ENCODE measurements at places on chromosomes 7 and 10.
A peak's percentile ranks its signal among the peaks of the same experiment; 100 is the strongest.

GRCh38 chr10:32347363-32348022 lies 535 bp upstream of the EPC1 start:
- H3K27ac ChIP-seq, result peak overlapping the region; percentile 60
- H3K27me3 ChIP-seq, result no peaks in the 10 kb centered on the region
- H3K4me3 ChIP-seq, result peak overlapping the region; percentile 73
- peaks cover 44% of the 10 kb centered on the region for H3K4me1 ChIP-seq
- H3K36me3 ChIP-seq, result peaks cover 45% of the 10 kb centered on the region

GRCh38 chr10:109022417-109023049 lies 900.8 kb downstream of the XPNPEP1 start:
- no peaks in the 10 kb centered on the region for H3K4me1 ChIP-seq
- no peaks in the 10 kb centered on the region for H3K27me3 ChIP-seq
- no peak overlapping the region for H3K4me3 ChIP-seq
- DNase-seq, result no peak
- H3K36me3 ChIP-seq, result no peaks in the 10 kb centered on the region

DNA sequence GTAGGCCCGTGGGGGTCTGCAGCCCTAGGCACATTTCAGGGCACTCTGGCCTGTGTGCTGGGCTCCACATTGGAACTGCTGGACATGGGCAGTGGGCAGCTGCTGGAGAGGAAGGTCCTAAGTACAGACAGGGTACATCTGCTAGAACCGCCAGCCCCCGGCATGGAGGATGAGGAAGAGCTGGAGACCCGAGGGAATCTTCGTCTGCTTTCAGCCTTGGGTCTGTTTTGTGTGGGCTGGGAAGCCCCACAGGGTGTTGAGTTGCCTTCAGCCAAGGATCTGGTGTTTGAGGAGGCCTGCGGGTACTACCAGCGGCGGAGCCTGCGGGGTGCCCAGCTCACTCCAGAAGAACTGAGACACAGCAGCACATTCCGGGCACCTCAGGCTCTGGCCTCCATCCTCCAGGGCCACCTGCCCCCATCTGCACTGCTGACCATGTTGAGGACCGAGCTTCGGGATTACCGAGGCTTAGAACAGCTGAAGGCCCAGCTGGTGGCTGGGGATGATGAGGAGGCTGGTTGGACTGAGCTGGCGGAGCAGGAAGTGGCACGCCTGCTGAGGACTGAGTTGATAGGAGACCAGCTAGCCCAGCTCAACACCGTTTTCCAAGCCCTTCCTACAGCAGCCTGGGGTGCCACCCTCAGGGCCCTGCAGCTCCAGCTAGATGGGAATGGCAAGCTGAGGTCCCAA lies 1.4 kb downstream of the HPS6 start:
- peaks cover 21% of the 10 kb centered on the region for H3K4me1 ChIP-seq
- H3K36me3 ChIP-seq, result peaks cover 9% of the 10 kb centered on the region
- DNase-seq, result no peak
- H3K4me3 ChIP-seq, result peak overlapping the region; percentile 86
- H3K27ac ChIP-seq, result peak overlapping the region; percentile 78

DNA sequence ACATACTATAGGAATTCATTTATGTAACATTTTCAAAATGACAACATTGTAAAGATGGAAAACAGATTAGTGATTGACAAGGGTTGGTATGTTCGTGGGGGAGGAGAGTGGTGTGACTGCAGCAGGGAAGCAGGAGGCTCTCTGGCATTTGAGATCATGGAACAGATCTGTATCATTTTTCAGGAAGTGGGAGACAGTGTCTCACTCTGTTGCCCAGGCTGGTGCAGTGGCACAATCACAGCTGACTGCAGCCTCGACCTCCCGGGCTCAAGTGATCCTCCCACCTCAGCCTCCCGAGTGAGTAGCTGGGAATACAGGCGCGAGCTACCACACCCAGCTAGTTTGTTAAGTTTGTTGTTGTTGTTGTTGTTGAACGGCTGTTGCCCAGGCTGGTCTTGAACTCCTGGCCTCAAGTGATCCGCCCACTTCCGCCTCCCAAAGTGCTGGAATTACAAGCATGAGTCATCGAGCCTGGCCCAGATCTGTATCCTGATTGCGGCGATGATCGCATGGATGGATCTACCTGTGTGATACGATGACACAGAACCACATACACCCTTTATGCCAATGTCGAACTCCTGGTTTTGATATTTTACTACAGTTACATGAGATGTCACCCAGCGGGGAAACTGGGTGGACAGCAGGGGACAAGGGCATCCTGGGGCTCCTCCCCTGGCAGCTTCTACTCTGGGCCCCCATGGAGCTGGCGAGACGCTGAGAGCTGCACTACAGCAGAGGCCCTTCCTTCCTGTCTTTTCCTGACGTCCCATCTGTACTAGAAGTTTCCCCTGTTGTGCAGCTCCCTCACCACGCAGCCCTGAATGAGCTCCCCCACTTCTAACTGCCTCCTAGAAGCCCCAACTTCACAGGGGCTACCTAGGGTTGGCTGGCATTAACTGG lies 12.3 kb upstream of the CYTH3 start:
- H3K27me3 ChIP-seq, result no peaks in the 10 kb centered on the region
- H3K4me1 ChIP-seq, result no peaks in the 10 kb centered on the region
- DNase-seq, result no peak
- no peak overlapping the region for H3K4me3 ChIP-seq
- H3K36me3 ChIP-seq, result no peaks in the 10 kb centered on the region
- no peak overlapping the region for H3K27ac ChIP-seq

- DNase-seq, result no peak
- H3K27ac ChIP-seq, result no peak overlapping the region
- H3K36me3 ChIP-seq, result no peaks in the 10 kb centered on the region
- peaks cover 8% of the 10 kb centered on the region for H3K4me1 ChIP-seq
Measured at GRCh38 chr10:111077785-111078504, 1.1 kb downstream of the ADRA2A start.

- no peaks in the 10 kb centered on the region for H3K27me3 ChIP-seq
- no peak overlapping the region for H3K4me3 ChIP-seq
- DNase-seq, result no peak
- H3K4me1 ChIP-seq, result no peaks in the 10 kb centered on the region
- no peaks in the 10 kb centered on the region for H3K36me3 ChIP-seq
Measured at GRCh38 chr7:16785846-16786245, 19.0 kb downstream of the AGR2 start.

DNA sequence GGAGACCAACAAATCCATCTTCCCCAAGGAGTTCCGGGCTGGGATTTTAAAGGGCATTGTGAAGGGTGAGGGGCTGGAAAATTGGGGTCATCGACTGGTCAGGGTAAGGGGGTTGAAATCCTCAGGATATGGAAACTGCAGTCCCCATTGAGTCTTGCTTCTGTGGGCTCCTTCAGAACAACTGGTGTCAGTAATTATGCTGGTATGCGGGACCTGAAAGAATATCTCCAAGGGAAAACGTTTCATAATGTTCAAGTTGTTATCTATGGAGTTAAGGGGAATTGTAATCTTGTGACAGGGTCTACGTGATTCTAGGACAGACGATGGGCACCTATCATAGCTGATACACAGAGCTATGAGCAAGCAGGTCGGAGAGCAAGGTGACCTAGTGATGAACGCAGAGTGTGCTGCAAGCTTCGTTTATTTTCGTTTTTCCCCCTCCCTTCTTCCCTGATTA lies 494 bp upstream of the RHBDD2 start:
- H3K4me1 ChIP-seq, result peaks cover 39% of the 10 kb centered on the region
- no peak for DNase-seq
- peak overlapping the region; percentile 99 for H3K27ac ChIP-seq
- peaks cover 42% of the 10 kb centered on the region for H3K36me3 ChIP-seq

DNA sequence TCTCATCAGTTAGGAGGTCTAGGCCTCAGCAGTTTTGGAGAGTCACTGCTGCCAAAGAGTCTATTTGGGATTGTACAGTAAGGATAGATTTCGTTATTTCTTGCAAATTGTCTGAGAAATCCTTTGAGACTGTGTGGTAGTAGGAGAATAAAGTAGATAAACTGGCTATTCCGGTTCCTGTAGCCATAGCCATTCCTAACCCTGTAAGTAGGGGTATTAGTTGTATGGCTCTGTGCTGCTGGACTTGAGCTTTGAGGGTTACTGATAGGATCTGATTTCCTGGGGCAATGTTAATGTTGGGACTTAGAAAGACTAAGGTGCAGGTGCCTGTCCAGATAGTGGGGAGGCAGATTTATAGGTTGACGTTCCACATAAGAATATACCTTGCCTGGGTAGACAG lies 36.1 kb upstream of the ZNF138 start:
- no peak overlapping the region for H3K4me3 ChIP-seq
- DNase-seq, result no peak
- H3K4me1 ChIP-seq, result no peaks in the 10 kb centered on the region
- H3K36me3 ChIP-seq, result no peaks in the 10 kb centered on the region
- H3K27me3 ChIP-seq, result no peaks in the 10 kb centered on the region

GRCh38 chr10:33547976-33548375 lies 213.5 kb upstream of the NRP1 start:
- no peak overlapping the region for H3K27ac ChIP-seq
- DNase-seq, result no peak
- H3K36me3 ChIP-seq, result no peaks in the 10 kb centered on the region
- H3K4me3 ChIP-seq, result no peak overlapping the region
